ENCODE measurements at places on chromosomes 6 and 20. TPM values are rescaled to one million over a fixed set of nuclear protein-coding genes. Genes with fewer than 3 reads are reported as not detected.

DNA sequence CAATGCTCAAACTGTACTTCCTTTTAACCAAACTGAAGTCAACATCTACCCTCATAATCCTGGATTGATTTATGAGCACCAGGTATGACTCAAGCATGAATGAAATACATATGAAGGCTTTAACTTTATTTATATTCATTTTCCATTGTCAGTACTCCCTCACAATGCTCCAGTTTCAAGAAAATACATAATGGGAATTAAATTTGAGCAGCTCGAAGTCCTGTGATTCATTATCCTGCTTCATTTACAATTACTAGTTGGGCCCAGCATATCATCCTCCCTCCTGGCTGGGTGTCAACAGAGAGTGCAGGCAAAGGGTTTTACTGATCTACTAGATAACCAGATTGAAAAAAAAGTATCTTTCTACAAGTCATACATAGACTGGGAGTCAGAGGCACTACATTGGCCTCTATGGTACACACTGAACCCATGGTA is 10.1 kb downstream of the SAMHD1 start:
- no peak overlapping the region for H3K27ac ChIP-seq

MAP1LC3A gene
- total RNA-seq = 69.8 TPM

HLA-DMB gene
- total RNA-seq = not detected

- DNase-seq = no peak
- H3K4me1 ChIP-seq = no peaks in the 10 kb centered on the region
- H3K36me3 ChIP-seq = no peaks in the 10 kb centered on the region
- H3K4me3 ChIP-seq = peak overlapping the region; percentile 72
- peaks cover 12% of the 10 kb centered on the region for H3K27me3 ChIP-seq
- no peak overlapping the region for H3K27ac ChIP-seq
Observed at GRCh38 chr6:165986311-165986913, 181.2 kb downstream of the TBXT start.

TFAP2A gene
- 2.5 TPM for total RNA-seq

- peaks cover 40% of the 10 kb centered on the region for H3K4me1 ChIP-seq
- H3K36me3 ChIP-seq = no peaks in the 10 kb centered on the region
- no peaks in the 10 kb centered on the region for H3K27me3 ChIP-seq
- H3K4me3 ChIP-seq = 0 out of 2 replicates have a peak overlapping the region, but pooled peaks have one; percentile 10
Observed at GRCh38 chr6:144349690-144350527, 64.8 kb downstream of the UTRN start.

DNA sequence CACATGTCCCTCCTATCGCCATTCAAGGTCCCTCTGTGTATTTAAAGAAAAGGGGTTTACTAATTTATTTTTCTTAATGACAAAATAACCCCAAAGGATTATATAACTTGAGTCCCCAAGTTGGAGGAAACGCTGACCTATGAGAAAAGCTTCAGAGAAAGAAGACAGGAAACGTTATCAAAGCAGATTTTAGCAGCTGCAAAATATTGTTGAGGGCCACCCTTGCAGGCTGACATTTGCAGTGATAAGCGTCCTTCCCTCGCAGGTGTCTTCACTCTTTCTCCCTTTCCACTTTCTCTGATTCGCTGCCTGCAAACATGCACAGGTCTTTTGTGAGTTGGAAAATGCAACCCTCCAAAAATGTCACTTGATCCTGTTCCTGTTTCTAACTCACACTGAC is 103.2 kb upstream of the RIPOR2 start:
- no peak overlapping the region for H3K4me3 ChIP-seq
- no peak overlapping the region for H3K27ac ChIP-seq
- DNase-seq = no peak
- no peaks in the 10 kb centered on the region for H3K4me1 ChIP-seq
- no peaks in the 10 kb centered on the region for H3K36me3 ChIP-seq

DNA sequence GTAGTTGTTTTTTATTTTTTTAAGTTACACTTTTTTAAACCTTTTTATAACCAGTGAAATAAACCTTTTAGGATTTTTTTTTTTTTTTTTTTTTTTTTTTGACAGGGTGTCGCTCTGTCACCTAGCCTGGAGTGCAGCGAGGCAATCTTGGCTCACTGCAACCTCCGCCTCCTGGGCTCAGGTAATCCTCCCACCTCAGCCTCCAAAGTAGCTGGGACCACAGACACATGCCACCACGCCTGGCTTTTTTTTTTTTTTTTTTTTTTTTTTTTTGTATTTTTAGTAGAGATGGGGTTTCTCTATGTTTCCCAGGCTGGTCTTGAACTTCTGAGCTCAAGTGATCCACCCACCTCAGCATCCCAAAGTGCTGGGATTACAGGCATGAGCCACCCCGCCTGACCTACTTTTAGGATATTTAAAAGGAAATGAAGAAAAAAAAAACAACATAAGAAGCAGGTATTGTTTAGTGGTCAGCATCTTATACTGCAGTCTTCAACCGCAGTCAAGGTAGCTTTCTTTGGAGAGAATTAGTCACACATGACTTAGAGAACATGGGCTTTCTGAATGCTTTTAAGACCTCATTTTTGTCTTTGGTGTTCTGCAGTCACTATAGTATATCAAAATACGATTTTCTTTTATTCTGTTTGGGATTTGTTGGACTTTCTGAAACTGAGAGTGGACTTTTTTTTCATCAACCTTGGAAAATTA is 1.6 kb downstream of the POLR1H start:
- no peaks in the 10 kb centered on the region for H3K27me3 ChIP-seq
- H3K4me3 ChIP-seq = peak overlapping the region; percentile 98
- H3K27ac ChIP-seq = peak overlapping the region; percentile 94
- H3K4me1 ChIP-seq = peaks cover 16% of the 10 kb centered on the region

Data from GM23248 (cell line).